Progenitor cell of endocrine pancreas (in vitro differentiated cells): ENCODE measurements at places on chromosomes 11 and 22. TPM values are rescaled to one million over a fixed set of nuclear protein-coding genes. Genes with fewer than 3 reads are reported as not detected.

- DNase-seq = no peak
- H3K27ac ChIP-seq = no peak overlapping the region
- no peaks in the 10 kb centered on the region for H3K36me3 ChIP-seq
- H3K4me3 ChIP-seq = no peak overlapping the region
Observed at GRCh38 chr11:12155696-12156095, 45.3 kb downstream of the MICAL2 start.

GRCh38 chr11:77126156-77126775, 1.8 kb upstream of the MYO7A start:
- H3K4me1 ChIP-seq = peaks cover 10% of the 10 kb centered on the region
- H3K27ac ChIP-seq = no peak overlapping the region
- peaks cover 1% of the 10 kb centered on the region for H3K36me3 ChIP-seq
- no peaks in the 10 kb centered on the region for H3K27me3 ChIP-seq

GRCh38 chr22:44645531-44645930, 56.5 kb upstream of the PRR5 start:
- DNase-seq = no peak
- no peaks in the 10 kb centered on the region for H3K27me3 ChIP-seq
- H3K4me3 ChIP-seq = no peak overlapping the region
- peaks cover 3% of the 10 kb centered on the region for H3K4me1 ChIP-seq
- no peak overlapping the region for H3K27ac ChIP-seq

- no peak overlapping the region for H3K27ac ChIP-seq
- DNase-seq = no peak
- no peaks in the 10 kb centered on the region for H3K36me3 ChIP-seq
- no peaks in the 10 kb centered on the region for H3K27me3 ChIP-seq
Observed at GRCh38 chr11:42544726-42545125, 767.1 kb upstream of the API5 start.

- no peak for DNase-seq
- no peaks in the 10 kb centered on the region for H3K27me3 ChIP-seq
Observed at GRCh38 chr11:64764040-64764611, 4.4 kb upstream of the PYGM start.

GRCh38 chr11:92703449-92703830, 266.0 kb upstream of the MTNR1B start:
- no peak for DNase-seq
- peaks cover 20% of the 10 kb centered on the region for H3K4me1 ChIP-seq
- H3K27ac ChIP-seq = no peak overlapping the region
- no peaks in the 10 kb centered on the region for H3K36me3 ChIP-seq
- no peaks in the 10 kb centered on the region for H3K27me3 ChIP-seq
- H3K4me3 ChIP-seq = no peak overlapping the region

DNA sequence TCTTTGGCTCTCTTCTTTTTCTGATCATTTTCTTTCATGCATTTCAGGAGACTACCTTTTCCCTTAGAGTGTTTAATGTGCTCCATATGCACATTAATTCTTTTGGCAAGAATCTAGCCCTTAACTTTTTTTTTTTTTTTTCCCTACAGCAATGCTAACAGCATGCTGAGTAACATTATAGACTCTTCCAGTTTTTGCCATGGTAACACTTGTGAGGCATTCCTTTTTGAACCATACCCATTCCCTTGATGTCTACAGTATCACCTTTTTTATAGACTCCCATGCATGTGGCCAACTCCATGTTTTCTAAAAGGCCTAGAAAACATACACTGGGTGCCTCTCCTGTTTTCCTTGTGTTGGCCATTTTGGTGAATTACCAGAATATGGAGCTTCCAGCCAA, 2.9 kb upstream of the MRPL17 start:
- peaks cover 3% of the 10 kb centered on the region for H3K36me3 ChIP-seq
- H3K27me3 ChIP-seq = no peaks in the 10 kb centered on the region
- H3K4me1 ChIP-seq = peaks cover 13% of the 10 kb centered on the region
- DNase-seq = no peak
- no peak overlapping the region for H3K27ac ChIP-seq

DNA sequence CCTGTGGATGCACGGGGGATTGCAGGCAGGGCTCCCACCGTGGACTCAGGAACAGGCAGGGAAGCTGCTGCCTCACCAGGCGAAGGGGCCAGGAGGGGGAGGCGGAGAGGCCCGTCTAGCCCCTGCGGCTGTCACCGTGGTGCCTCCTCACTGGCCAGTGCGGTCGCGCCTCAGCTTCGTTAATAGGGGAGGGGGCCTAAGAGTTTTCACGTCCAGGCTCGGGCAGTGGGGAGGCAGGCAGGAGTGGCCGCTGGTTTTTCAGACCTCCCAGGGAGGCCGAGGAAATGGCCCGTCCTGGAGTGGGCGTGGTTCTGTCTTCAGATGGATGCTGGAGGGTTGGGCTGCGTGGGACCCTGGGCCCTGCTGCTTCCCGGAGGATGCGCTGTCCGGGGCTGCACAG, 91.1 kb upstream of the B3GAT1 start:
- H3K36me3 ChIP-seq = no peaks in the 10 kb centered on the region
- DNase-seq = no peak
- peaks cover 43% of the 10 kb centered on the region for H3K27me3 ChIP-seq
- H3K4me3 ChIP-seq = no peak overlapping the region

GRCh38 chr11:45022294-45023064, 71.8 kb upstream of the TP53I11 start:
- H3K4me3 ChIP-seq = no peak overlapping the region
- peaks cover 2% of the 10 kb centered on the region for H3K4me1 ChIP-seq
- no peaks in the 10 kb centered on the region for H3K36me3 ChIP-seq
- peaks cover 10% of the 10 kb centered on the region for H3K27me3 ChIP-seq

DNA sequence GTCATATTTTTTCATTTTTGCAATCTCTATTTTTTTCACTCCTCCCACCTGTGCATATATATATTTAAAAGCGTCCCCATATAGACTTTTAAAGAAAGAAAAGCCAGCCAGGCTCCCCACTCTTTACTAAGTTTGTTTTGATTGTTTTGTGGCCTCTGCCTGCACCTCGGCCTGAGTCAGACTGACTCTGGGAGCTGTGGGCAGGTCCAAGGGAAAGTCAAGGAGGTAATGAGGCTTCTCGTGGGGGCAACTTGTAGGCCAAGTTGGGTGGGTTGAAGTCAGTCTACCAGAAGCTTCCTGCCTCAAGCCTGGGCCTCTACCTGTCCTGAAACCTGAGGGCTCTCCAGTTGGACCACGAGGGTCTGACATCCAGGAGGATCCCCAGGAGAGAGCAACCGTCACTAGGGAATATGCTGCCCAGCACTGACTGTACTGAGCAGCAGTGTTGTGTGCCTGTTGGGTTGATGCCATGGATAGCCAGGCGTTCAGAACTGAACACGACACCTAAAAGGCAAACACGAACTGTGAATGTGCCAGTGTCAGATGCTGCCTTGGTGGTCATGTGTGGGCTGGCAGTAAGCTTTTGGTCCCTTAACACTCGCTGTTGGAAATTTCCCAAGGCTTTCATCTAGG, 58.8 kb downstream of the BMAL1 start:
- peaks cover 6% of the 10 kb centered on the region for H3K27me3 ChIP-seq
- no peak overlapping the region for H3K27ac ChIP-seq
- peaks cover 7% of the 10 kb centered on the region for H3K4me1 ChIP-seq
- H3K4me3 ChIP-seq = no peak overlapping the region
- H3K36me3 ChIP-seq = no peaks in the 10 kb centered on the region

DNA sequence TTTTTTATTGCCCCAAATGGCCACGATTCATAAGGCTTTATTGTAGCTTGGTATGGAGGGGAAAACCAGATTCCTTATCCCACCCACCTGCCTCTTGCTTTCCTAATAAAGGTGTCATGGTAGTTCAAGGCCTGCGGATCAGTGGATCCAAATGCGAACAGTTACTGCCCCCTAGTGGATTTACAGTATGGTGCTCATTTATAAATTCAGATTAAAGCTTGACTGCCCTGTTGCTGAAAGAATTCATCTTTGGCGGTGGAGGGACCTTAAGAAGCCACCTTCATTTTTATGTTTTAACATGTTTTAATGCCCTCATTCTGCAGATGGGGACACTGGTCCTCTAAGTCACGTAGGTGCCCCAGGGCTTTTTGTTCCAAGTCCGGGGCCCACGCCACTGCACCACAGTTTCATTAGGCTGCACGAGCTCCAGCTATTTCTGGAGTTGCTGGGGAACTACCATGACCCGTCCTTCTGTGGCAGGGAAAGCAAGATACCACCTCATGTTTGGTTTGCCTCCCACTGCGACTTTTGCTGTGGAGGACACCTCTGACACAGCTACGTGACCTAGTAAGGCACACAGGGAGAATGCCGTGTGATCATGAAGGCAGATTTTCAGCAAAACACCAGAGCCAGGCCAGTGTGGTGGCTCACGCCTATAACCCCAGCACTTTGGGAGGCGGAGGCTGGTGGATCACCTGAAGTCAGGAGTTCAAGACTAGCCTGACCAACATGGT, 15.6 kb upstream of the INCENP start:
- DNase-seq = no peak
- H3K4me1 ChIP-seq = no peaks in the 10 kb centered on the region
- no peak overlapping the region for H3K27ac ChIP-seq
- H3K4me3 ChIP-seq = no peak overlapping the region
- peaks cover 13% of the 10 kb centered on the region for H3K27me3 ChIP-seq
- no peaks in the 10 kb centered on the region for H3K36me3 ChIP-seq

- H3K36me3 ChIP-seq = no peaks in the 10 kb centered on the region
- H3K27ac ChIP-seq = no peak overlapping the region
- H3K27me3 ChIP-seq = peaks cover 25% of the 10 kb centered on the region
- no peak for DNase-seq
Observed at GRCh38 chr11:2575591-2576051, 124.2 kb downstream of the KCNQ1OT1 start.

DNA sequence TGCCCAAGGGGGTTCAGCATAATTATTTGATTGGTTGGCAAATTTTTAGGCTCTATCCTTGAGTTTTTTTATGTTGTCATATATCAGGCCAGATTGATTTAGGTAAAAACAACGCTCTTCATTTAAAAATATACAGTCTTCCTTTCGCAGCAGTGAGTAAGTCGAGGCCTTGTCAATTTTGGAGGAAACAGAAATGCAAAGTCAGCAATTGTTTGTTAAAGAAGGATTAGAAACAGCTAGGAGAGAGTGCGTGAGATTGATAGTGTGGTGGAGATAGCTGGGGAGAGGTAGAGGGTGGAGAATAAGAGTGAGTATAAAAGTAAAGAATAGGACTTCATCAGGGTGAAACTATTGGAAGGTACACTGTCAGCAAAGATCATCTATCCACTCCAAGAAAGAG, 830.8 kb downstream of the LUZP2 start:
- H3K36me3 ChIP-seq = no peaks in the 10 kb centered on the region
- no peak for DNase-seq
- no peak overlapping the region for H3K4me3 ChIP-seq
- H3K27ac ChIP-seq = no peak overlapping the region

- DNase-seq = no peak
- no peak overlapping the region for H3K4me3 ChIP-seq
Observed at GRCh38 chr11:67023957-67024353, 1.0 kb downstream of the SYT12 start.

DNA sequence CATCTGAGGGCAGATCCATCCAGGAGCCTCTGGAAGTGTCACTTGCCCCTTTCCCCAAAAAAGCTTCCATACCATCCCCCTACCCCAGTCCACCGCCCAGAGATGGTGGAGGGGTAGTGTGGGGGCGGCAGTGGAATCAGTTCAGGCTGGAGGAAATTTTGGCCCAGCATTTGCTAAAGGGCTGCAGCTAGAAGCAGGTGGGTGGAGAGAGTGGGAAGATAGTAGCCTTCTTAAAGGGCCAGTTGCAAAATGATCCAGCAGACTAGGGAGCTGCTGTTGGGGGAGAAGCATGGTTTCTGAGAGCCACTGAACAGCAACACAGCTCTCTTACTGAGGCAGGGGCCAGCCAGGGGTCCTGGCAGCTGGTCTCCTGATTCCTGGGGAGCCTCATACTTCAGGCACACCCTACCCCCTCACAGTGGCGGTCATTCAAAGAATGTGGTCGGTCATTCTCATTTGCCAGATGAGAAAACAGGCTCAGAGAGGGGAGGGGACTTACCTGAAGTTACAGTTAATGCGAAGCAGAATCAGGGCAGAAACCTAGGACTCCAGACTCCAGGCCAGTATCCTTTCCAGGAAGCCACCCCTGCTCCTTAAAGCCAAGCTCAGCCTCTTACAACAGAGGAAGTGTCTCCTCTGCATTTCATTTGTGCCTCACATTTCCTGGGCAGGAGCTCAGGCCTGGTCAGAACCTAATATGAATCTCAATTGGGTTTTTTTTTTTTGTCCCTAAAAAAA, 5.4 kb downstream of the SEC14L2 start:
- peaks cover 17% of the 10 kb centered on the region for H3K27me3 ChIP-seq
- H3K4me3 ChIP-seq = no peak overlapping the region
- peaks cover 6% of the 10 kb centered on the region for H3K36me3 ChIP-seq

- no peaks in the 10 kb centered on the region for H3K27me3 ChIP-seq
- no peak for DNase-seq
- no peaks in the 10 kb centered on the region for H3K4me1 ChIP-seq
- no peak overlapping the region for H3K4me3 ChIP-seq
- H3K36me3 ChIP-seq = no peaks in the 10 kb centered on the region
Observed at GRCh38 chr11:85912414-85912813, 57.2 kb downstream of the CCDC83 start.

GRCh38 chr11:96827164-96827563, 437.4 kb downstream of the JRKL start:
- no peak overlapping the region for H3K27ac ChIP-seq
- H3K27me3 ChIP-seq = peaks cover 9% of the 10 kb centered on the region
- no peak for DNase-seq
- H3K4me3 ChIP-seq = no peak overlapping the region
- no peaks in the 10 kb centered on the region for H3K4me1 ChIP-seq
- no peaks in the 10 kb centered on the region for H3K36me3 ChIP-seq

DNA sequence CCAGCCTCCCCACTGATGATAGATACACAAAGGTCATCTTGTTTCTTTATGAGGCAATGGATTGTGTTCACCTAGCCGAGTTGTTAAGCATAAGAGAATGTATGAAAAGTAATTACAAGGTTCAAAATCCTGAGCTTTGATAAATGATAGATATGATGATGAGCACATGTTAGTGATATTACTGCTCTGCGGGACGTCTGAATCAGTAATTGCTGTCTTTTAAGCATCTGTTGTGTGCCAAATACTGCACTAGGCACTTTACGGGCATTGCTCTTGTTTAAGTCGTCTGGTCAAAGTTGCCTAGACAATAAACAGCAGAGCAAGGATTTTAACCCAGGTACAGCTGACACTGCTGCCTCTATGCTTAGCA, 559 bp upstream of the RNF141 start:
- H3K4me1 ChIP-seq = peaks cover 10% of the 10 kb centered on the region
- H3K4me3 ChIP-seq = peak overlapping the region; percentile 91
- H3K36me3 ChIP-seq = no peaks in the 10 kb centered on the region
- peaks cover 3% of the 10 kb centered on the region for H3K27me3 ChIP-seq

PATE4 gene
- not detected in 2 replicates for total RNA-seq

NFRKB gene
- total RNA-seq = 66.8 and 68.9 TPM in 2 replicates

YPEL1 gene
- total RNA-seq = 24.9 and 30.5 TPM in 2 replicates

MYRF gene
- 117 and 128 TPM in 2 replicates for total RNA-seq

RPS6KB2 gene
- 51.7 and 53.8 TPM in 2 replicates for total RNA-seq

DAGLA gene
- total RNA-seq = 8.7 and 9.3 TPM in 2 replicates

MRGPRX3 gene
- not detected in 2 replicates for total RNA-seq

IL18 gene
- total RNA-seq = 1.4 and 2.9 TPM in 2 replicates

THRSP gene
- not detected in 2 replicates for total RNA-seq

OR8D1 gene
- not detected in 2 replicates for total RNA-seq

MACROD1 gene
- 28.0 and 30.6 TPM in 2 replicates for total RNA-seq

RFPL2 gene
- total RNA-seq = 1.0 TPM in 2 replicates

SYT12 gene
- 0.20 and 0.22 TPM in 2 replicates for total RNA-seq

GNG3 gene
- total RNA-seq = 1.8 and 2.0 TPM in 2 replicates

ENTHD1 gene
- total RNA-seq = not detected in 2 replicates

CXCR5 gene
- total RNA-seq = not detected in 2 replicates

CLDN5 gene
- total RNA-seq = not detected in 2 replicates
